Mesenchymal stem cell (in vitro differentiated cells and primary cell): ENCODE measurements at places on chromosomes 12 and 14.

- no peak for DNase-seq
Observed at GRCh38 chr12:57797933-57798332, 15.3 kb downstream of the TSFM start.

DNA sequence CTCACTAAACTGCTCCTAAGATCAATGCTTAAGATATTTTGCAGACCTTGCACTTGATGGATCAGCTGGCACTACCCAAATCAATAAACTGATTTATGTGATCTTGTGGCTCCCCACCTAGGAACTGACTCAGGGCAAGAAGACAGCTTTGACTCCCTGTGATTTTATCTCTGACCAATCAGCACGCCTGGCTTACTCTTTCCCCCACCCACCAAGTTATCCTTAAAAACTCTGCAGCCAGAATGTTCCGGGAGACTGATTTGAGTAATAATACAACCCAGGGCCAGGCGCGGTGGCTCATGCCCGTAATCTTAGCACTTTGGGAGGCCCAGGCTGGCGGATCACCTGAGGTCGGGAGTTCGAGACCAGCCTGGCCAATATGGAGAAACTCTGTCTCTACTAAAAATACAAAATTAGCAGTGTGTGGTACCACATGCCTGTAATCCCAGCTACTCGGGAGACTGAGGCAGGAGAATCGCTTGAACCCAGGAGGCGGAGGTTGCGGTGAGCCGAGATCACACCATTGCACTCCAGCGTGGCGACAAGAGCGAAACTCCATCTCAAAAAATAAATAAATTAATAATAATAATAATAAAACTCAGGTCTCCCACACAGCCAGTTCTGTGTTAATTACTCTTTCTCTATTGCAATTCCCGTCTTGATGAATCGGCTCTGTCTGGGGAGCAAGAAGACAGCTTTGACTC, 12.0 kb downstream of the MORN3 start:
- DNase-seq = no peak

DNA sequence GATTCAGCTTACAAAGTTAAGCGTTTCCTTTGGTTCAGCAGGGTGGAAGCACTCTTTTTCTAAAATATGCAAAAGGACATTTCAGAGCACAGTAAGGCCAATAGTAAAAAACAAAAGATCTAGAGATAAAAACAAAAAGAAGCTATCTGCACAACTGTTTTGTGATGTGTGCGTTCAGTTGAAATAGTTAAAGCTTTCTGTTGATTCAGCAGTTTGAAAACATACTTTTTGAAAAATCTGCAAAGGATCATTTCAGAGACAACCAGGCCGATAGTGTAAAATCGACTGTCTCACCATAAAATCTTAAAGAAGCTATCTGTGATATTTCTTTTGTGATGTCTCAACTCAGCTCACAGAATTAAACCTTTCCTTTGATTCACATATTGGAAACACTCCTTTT, 300.0 kb upstream of the ALG10B start:
- DNase-seq = no peak

GRCh38 chr14:100988411-100988900, 84.9 kb upstream of the RTL1 start:
- DNase-seq = no peak

GRCh38 chr12:91948504-91948903, 197.1 kb downstream of the BTG1 start:
- DNase-seq = no peak

DNA sequence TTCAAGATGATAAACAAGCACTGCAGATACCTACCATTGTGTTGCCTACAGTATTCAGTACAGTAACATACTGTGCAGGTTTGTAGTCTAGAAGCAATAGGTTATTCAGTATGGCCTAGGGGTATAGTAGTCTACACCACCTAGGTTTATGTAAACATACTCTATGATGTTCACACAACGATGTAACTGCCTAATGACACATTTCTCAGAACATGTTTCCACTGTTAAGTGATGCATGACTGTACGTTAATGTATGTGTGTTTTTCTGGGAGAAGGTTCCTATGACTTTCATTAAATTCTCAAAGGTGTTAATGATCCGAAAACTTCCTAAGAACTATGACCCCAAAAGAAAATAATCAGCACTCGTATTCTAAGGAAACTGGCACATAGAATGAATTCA, 20.9 kb upstream of the CALM1 start:
- no peak for DNase-seq

GRCh38 chr14:21924479-21924878, 250.9 kb upstream of the OR4E1 start:
- DNase-seq = no peak

GRCh38 chr12:47909839-47910465, 5.2 kb upstream of the VDR start:
- peak; percentile 30 for DNase-seq

GRCh38 chr12:9022592-9022991, 33.2 kb downstream of the KLRG1 start:
- DNase-seq = no peak
